ENCODE measurements at places on chromosomes 2 and 18. TPM values are rescaled to one million over a fixed set of nuclear protein-coding genes. Genes with fewer than 3 reads are reported as not detected.
A peak's percentile ranks its signal among the peaks of the same experiment; 100 is the strongest.

DNA sequence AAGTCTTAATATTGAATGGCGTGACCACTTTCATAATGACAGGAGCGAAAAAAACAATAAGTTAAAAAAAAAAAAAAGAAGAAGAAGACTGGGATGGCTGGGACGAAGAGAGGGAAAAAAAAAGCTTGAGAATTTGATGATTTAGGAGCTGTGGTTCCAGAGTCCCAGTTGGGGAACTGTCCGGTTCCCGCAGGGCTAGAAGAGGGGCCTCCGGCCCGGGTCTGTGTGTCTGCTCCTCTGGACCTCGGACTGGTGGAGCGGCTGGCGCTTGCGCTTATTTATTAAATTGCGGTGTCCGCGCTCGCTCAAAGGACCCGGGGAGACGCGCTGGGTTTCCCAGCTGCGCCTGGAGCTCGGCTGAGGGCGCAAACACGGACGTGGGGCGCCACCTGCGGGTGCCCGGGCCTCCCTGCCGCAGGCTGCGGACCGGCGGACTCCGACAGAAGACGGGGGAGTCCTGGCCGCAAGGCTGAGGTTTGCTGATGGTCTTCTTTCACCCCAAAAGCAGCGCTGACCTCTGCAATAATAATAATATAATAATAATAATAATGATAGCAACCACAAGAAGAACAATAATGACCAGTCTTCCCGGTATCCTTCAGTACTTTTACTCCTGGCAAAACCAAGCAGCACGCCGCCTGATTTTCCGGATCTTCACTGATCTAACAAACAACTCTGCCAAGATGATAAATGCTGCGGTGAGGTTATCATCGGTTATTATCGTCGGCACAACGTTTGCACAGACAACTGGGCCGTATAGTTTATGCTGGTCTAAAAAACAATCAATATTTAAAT lies at the start of gene CBLN2:
Gene CBLN2 (minus strand): TSS at position 251 of the 795 bp plus-strand sequence. CDS start 2,182 bp downstream, outside the sequence.
- no peaks in the 10 kb centered on the region for H3K4me1 ChIP-seq
- peak within 1 kb of the TSS; percentile 55 for H3K4me3 ChIP-seq
- no peak within 1 kb of the TSS for H3K27ac ChIP-seq

Gene UGT1A4
- not detected for total RNA-seq

DNA sequence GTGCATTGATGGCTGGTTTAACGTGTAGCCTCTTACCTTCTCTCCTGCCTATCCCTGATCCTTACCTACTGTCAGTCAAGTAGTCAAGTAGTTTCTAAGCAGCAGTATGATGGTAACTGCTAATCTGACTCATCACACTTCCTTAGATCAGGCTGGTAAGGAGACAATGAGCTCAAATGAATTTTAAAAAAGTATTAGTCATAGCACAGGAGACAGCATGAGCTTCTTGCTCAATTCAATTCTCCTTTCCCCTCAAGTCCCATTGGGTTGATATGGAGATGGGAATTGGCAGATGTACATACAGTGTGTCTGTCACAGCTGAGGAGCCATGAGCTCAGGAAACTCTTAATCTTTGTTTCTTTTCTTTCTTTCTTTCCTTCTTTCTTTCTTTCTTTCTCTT lies 799.7 kb downstream of the LRP1B start:
- no peak overlapping the region for H3K4me3 ChIP-seq
- no peaks in the 10 kb centered on the region for H3K36me3 ChIP-seq
- H3K27me3 ChIP-seq, result no peaks in the 10 kb centered on the region
- DNase-seq, result peak; percentile 7
- H3K27ac ChIP-seq, result no peak overlapping the region
- H3K4me1 ChIP-seq, result no peaks in the 10 kb centered on the region

Gene GNLY
- not detected for total RNA-seq

Gene ARMC9
- 42.7 TPM for total RNA-seq

GRCh38 chr2:51782921-51783765 lies 751.2 kb upstream of the NRXN1 start:
- no peak overlapping the region for H3K27ac ChIP-seq
- no peaks in the 10 kb centered on the region for H3K27me3 ChIP-seq
- H3K4me1 ChIP-seq, result no peaks in the 10 kb centered on the region
- no peaks in the 10 kb centered on the region for H3K36me3 ChIP-seq

Gene COL3A1
- total RNA-seq, result 6.9 TPM
